ENCODE measurements at places on chromosomes 12 and 14. TPM values are rescaled to one million over a fixed set of nuclear protein-coding genes. Genes with fewer than 3 reads are reported as not detected.

SMIM10L1 gene
- total RNA-seq, result 18.4 TPM

SLC4A8 gene
- total RNA-seq, result 0.02 TPM

CCDC177 gene
- not detected for total RNA-seq

DNA sequence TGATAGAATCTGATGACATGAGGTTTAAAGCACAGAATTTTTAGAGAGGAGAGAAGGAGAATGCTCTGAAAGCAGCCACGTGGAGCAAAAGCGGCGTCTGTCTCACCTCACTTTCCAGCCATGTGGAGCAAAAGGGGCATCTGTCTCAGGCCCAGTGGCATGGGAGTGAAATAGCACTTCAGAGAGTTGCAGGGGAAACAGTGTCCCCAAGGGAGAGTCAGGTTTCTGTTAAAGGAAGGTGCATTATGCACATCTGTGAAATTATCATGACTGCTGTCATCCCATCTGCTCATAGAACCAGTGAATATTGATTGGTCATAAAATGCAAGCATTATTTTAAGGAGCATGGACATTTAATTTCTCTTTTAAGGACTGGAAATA, 124.0 kb downstream of the BICD1 start:
- no peaks in the 10 kb centered on the region for H3K36me3 ChIP-seq
- H3K4me1 ChIP-seq, result no peaks in the 10 kb centered on the region
- H3K27ac ChIP-seq, result no peak overlapping the region
